Left renal pelvis (tissue), 4 donors: ENCODE measurements at places on chromosomes 3 and 15. TPM values are rescaled to one million over a fixed set of nuclear protein-coding genes. Genes with fewer than 3 reads are reported as not detected.

Gene CCDC174
- 33.2 TPM for polyA plus RNA-seq

Gene FEZF2
- not detected for polyA plus RNA-seq

Gene PCSK6
- 8.9 TPM for polyA plus RNA-seq

Gene OR5K2
- polyA plus RNA-seq, result not detected

Gene STRC
- polyA plus RNA-seq, result 0.70 TPM

Gene PLA2G4D
- not detected for polyA plus RNA-seq

Gene CKMT1A
- 0.40 TPM for polyA plus RNA-seq

Gene PCOLCE2
- 9.2 TPM for polyA plus RNA-seq

Gene GPR27
- 9.9 TPM for polyA plus RNA-seq
